ENCODE measurements at places on chromosomes 3 and 15. TPM values are rescaled to one million over a fixed set of nuclear protein-coding genes. Genes with fewer than 3 reads are reported as not detected.
A peak's percentile ranks its signal among the peaks of the same experiment; 100 is the strongest.

GRCh38 chr3:155596615-155597014 lies 148.3 kb downstream of the PLCH1 start:
- DNase-seq = no peak

- DNase-seq = peak; percentile 62
Observed at GRCh38 chr15:69081310-69082004, 67.0 kb downstream of the NOX5 start.

DNA sequence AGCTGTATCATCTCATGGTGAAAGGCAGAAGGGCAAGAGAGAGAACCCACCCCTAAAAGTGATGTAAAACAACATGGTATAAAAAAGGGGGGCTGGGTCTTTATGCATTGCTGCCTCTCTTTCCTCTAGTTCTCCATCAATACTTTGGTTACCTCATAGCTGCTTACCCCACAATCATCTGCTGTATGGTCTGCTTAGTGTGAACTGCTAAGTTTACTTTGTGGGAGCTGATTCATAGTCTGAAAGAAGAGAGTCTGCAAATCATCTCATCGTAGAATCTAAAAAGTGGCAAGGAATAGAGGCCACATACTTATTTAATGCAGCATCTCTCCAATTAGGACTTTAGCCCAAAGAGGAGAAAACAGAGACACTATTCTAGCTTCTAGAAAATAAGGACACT lies 546.8 kb downstream of the GBE1 start:
- DNase-seq = no peak

GRCh38 chr15:68674975-68675374 lies 96.2 kb downstream of the CORO2B start:
- DNase-seq = no peak

GRCh38 chr3:64501298-64501906 lies 186.4 kb downstream of the ADAMTS9 start:
- DNase-seq = no peak

HCLS1 gene
- not detected for total RNA-seq

Measured in Caki2 (cell line).